ENCODE measurements at places on chromosomes 11 and 22.

- peak overlapping the region; percentile 32 for H3K4me3 ChIP-seq
- H3K4me1 ChIP-seq, result no peaks in the 10 kb centered on the region
- H3K36me3 ChIP-seq, result peaks cover 56% of the 10 kb centered on the region
- peak; percentile 83 for DNase-seq
- H3K27ac ChIP-seq, result peak overlapping the region; percentile 56
Measured at GRCh38 chr22:43996170-43996980, 27.7 kb upstream of the PARVB start.

GRCh38 chr11:10243896-10244575 is 50.0 kb downstream of the SBF2 start:
- DNase-seq, result no peak
- no peaks in the 10 kb centered on the region for H3K27me3 ChIP-seq
- H3K36me3 ChIP-seq, result no peaks in the 10 kb centered on the region
- H3K4me1 ChIP-seq, result peaks cover 3% of the 10 kb centered on the region
- H3K27ac ChIP-seq, result no peak overlapping the region

DNA sequence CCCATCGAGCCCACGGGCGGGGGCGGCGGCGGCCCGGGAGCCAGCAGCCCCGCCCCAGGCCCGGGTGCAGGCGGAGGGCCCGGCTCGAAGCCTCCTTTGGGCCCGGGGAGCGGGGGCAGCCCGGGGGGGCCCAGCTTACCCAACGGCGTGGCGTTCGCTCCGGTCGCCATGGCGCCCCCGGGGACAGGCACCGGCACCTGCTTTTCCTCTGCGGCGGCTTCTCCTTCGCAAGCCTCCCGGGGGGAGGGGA is 194 bp downstream of the SF1 start:
- peak overlapping the region; percentile 82 for H3K4me3 ChIP-seq
- H3K4me1 ChIP-seq, result peaks cover 35% of the 10 kb centered on the region
- DNase-seq, result no peak

GRCh38 chr11:36288442-36289225 is 590 bp downstream of the COMMD9 start:
- peaks cover 14% of the 10 kb centered on the region for H3K4me1 ChIP-seq
- H3K27ac ChIP-seq, result peak overlapping the region; percentile 69
- H3K4me3 ChIP-seq, result peak overlapping the region; percentile 79
- no peaks in the 10 kb centered on the region for H3K27me3 ChIP-seq
- no peaks in the 10 kb centered on the region for H3K36me3 ChIP-seq
- DNase-seq, result no peak

- H3K27me3 ChIP-seq, result no peaks in the 10 kb centered on the region
- no peaks in the 10 kb centered on the region for H3K4me1 ChIP-seq
- no peak overlapping the region for H3K27ac ChIP-seq
- H3K4me3 ChIP-seq, result no peak overlapping the region
- H3K36me3 ChIP-seq, result no peaks in the 10 kb centered on the region
- DNase-seq, result no peak
Measured at GRCh38 chr22:16973591-16974297, 34.3 kb downstream of the GAB4 start.

GRCh38 chr22:31692186-31692886 is 30.3 kb upstream of the PISD start:
- no peak overlapping the region for H3K27ac ChIP-seq
- peaks cover 87% of the 10 kb centered on the region for H3K36me3 ChIP-seq
- no peak for DNase-seq
- no peaks in the 10 kb centered on the region for H3K27me3 ChIP-seq
- no peak overlapping the region for H3K4me3 ChIP-seq

DNA sequence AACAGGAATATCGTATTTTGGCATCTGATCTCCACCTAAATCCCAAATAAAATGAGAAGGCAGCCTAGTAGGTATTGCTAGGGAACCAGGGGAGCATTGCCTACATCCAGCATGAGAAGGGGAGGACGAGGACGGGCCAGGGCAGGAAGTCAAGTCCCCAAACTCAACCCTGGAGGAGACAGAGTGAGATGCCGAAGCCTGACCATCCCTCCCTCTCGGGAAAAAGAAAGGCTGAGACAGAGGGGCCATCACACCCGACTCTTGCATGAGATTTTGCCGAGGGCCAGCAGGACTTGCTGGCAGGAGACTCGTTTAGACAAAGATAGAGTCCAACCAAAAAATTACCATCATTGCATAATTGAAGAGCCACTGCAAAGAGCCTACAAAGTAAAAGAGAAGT is 50.2 kb upstream of the SPATA19 start:
- H3K4me3 ChIP-seq, result no peak overlapping the region
- DNase-seq, result no peak
- no peaks in the 10 kb centered on the region for H3K27me3 ChIP-seq
- H3K4me1 ChIP-seq, result no peaks in the 10 kb centered on the region
- H3K36me3 ChIP-seq, result no peaks in the 10 kb centered on the region

- DNase-seq, result no peak
- H3K27me3 ChIP-seq, result no peaks in the 10 kb centered on the region
- no peaks in the 10 kb centered on the region for H3K36me3 ChIP-seq
- no peak overlapping the region for H3K4me3 ChIP-seq
Measured at GRCh38 chr11:13859892-13860291, 102.6 kb upstream of the SPON1 start.

DNA sequence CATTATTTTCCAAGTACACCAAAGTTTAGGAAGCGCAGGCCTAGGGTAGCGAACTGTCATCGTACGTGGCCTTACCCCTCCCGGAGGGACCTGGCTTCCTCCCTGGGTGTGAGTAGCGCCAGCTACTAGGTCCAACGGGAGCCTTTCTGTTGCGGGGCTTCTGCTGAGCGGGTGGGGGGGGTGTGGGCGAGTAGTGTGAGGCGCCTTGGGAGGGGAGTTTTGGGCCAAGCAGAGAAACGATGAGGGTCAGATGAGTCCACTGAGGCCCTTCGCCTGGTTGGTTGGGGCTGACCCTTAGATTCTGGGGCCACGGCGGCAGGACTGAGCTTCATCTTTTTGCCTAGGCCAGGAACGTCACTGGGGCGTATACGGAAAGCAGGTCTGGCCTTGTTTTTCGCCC is 868 bp downstream of the TEF start:
- peaks cover 4% of the 10 kb centered on the region for H3K36me3 ChIP-seq
- no peaks in the 10 kb centered on the region for H3K27me3 ChIP-seq
- no peak for DNase-seq

- peaks cover 6% of the 10 kb centered on the region for H3K4me1 ChIP-seq
- H3K36me3 ChIP-seq, result no peaks in the 10 kb centered on the region
- no peak overlapping the region for H3K27ac ChIP-seq
- no peak for DNase-seq
Measured at GRCh38 chr22:44325718-44326490, 13.2 kb upstream of the SHISAL1 start.

DNA sequence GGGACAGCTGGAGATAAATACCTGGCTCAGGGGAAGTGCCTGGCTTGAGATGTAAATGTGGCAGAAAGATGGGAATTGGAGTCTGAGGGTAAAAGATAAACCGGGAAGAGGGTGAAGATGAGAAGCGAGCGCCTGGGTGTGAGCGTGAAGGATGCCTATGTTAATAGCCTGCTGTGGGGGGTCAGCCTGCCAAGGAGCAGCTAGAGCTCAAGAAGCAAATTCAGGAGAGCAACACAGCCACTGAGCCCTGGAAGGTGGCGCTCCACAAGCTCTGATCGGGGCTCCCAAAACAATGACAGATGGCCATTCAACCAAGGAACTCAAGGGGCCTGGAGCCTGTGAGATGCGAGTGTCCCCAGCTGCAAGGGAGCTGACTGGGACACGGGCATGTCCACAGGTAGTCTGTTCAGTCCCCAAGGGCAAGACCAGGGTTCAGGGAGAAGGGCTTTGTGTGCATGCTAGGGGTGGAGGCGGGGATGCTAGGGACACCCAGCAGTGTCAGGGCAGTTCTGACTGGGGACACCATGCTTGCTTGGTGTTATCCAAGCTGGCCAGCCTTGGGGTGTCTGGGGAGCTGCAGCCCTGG is 2.8 kb downstream of the GSC2 start:
- H3K27me3 ChIP-seq, result peaks cover 45% of the 10 kb centered on the region
- H3K36me3 ChIP-seq, result peaks cover 4% of the 10 kb centered on the region
- no peak overlapping the region for H3K4me3 ChIP-seq
- H3K27ac ChIP-seq, result no peak overlapping the region
- DNase-seq, result peak; percentile 46

DNA sequence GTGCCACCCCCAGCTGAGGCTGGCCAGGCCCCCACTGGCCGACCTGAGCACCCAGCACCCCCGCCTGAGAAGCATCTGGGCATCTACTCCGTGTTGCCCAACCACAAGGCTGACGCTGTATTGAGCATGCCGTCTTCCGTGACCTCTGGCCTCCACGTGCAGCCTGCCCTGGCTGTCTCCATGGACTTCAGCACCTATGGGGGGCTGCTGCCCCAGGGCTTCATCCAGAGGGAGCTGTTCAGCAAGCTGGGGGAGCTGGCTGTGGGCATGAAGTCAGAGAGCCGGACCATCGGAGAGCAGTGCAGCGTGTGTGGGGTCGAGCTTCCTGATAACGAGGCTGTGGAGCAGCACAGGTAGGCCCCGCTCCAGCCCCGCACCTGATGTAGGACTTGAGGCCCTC is 4.7 kb downstream of the ZBTB16 start:
- H3K4me3 ChIP-seq, result peak overlapping the region; percentile 95
- H3K4me1 ChIP-seq, result peaks cover 40% of the 10 kb centered on the region
- H3K36me3 ChIP-seq, result peaks cover 61% of the 10 kb centered on the region
- peak overlapping the region; percentile 13 for H3K27ac ChIP-seq
- H3K27me3 ChIP-seq, result no peaks in the 10 kb centered on the region

GRCh38 chr11:117817368-117818040 is 7.0 kb downstream of the FXYD2 start:
- H3K4me1 ChIP-seq, result peaks cover 46% of the 10 kb centered on the region
- no peak overlapping the region for H3K4me3 ChIP-seq
- no peaks in the 10 kb centered on the region for H3K27me3 ChIP-seq
- peak overlapping the region; percentile 47 for H3K27ac ChIP-seq
- DNase-seq, result peak; percentile 83
- no peaks in the 10 kb centered on the region for H3K36me3 ChIP-seq

DNA sequence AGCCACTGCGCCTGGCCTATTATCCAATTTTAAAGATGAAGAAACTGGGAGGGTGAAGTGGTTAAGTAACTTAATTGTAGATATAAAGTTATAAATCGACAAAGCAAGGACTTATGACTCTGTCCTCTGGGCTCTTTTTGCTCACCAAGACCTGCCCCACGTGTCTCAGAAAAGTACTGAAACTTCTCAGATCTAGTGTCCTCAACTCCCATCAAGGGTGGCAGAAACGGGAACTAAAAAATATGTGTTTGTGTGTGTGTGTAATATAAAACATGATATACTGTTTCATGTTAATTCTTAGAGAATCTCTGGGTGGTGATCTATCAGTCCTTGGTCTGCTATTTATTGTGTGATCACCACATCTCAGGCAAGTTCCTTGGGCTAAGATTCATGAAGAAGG is 104.9 kb downstream of the GAB2 start:
- no peaks in the 10 kb centered on the region for H3K27me3 ChIP-seq
- no peak overlapping the region for H3K27ac ChIP-seq
- DNase-seq, result no peak
- no peak overlapping the region for H3K4me3 ChIP-seq

GRCh38 chr11:109728056-109728455 is 306.1 kb downstream of the C11orf87 start:
- H3K36me3 ChIP-seq, result no peaks in the 10 kb centered on the region
- no peaks in the 10 kb centered on the region for H3K27me3 ChIP-seq
- no peak overlapping the region for H3K27ac ChIP-seq
- H3K4me3 ChIP-seq, result no peak overlapping the region
- H3K4me1 ChIP-seq, result no peaks in the 10 kb centered on the region

DNA sequence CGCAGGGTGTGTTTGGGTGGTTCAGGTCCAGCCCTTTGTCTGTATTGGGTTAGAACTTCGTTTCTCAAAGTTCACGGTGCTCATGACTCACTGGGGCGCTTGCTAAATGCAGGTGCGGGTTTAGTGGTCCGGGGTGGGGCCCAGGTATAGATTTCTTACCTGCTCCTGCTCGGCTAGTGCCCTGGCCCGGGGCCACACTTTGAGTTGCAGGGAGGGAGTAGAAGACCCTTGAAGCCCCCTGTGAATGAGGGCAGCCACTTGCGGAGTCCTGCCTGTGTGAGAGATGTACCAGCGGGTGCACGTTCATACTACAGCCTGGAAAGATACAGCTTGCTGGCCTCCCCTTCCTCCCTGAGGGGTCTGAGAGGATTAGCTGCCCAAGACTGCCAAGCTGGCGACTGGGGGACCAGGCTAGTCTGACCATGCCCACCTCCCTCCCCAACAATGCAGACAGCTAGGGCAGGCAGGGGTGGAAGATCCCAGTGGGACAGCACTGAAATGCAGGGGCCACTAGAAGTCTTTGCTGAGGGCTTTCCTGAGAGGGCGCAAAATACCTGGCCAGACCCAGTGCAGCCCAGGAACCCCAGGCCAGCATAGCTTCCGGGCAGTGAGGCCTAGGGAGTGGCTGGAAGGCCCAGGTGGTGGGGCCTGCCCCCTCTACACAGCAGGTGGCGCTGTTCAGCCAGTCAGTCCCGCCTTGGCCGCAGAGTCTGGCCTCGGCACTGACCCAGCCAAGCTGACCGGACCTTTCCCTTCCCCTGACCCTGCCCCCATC is 5.1 kb upstream of the MYRF start:
- no peaks in the 10 kb centered on the region for H3K36me3 ChIP-seq
- no peak overlapping the region for H3K4me3 ChIP-seq
- no peak overlapping the region for H3K27ac ChIP-seq
- DNase-seq, result peak; percentile 88

- H3K27ac ChIP-seq, result no peak overlapping the region
- H3K4me1 ChIP-seq, result no peaks in the 10 kb centered on the region
- H3K4me3 ChIP-seq, result no peak overlapping the region
- DNase-seq, result no peak
- no peaks in the 10 kb centered on the region for H3K36me3 ChIP-seq
Measured at GRCh38 chr11:28343304-28344233, 235.4 kb downstream of the METTL15 start.

GRCh38 chr11:35138606-35138942 is 397 bp upstream of the CD44 start:
- no peaks in the 10 kb centered on the region for H3K36me3 ChIP-seq
- H3K4me1 ChIP-seq, result peaks cover 28% of the 10 kb centered on the region
- no peak for DNase-seq

DNA sequence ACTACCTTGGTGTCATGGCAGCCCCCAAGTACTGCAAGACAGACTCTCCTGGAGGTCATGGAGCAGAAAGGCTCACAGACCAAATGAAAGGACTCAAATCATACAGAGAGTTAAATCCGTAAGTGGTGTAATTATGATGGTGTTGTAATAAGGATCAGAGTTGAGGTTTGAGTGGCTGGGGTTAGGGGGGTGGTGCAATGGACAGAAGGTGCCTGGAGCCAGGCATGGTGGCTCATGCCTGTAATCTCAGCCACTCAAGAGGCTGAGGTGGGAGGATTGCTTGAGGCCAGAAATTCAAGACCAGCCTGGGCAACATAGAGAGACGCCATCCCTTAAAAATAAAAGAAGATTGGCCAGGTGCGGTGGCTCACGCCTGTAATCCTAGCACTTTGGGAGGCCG is 18.7 kb downstream of the ART5 start:
- peak; percentile 21 for DNase-seq
- no peaks in the 10 kb centered on the region for H3K36me3 ChIP-seq
- no peaks in the 10 kb centered on the region for H3K27me3 ChIP-seq
- no peaks in the 10 kb centered on the region for H3K4me1 ChIP-seq
- H3K4me3 ChIP-seq, result no peak overlapping the region
- no peak overlapping the region for H3K27ac ChIP-seq

Measured in upper lobe of right lung (tissue), 1 donor.